GM19239 (cell line): ENCODE measurements at places on chromosomes 4 and X.

DNA sequence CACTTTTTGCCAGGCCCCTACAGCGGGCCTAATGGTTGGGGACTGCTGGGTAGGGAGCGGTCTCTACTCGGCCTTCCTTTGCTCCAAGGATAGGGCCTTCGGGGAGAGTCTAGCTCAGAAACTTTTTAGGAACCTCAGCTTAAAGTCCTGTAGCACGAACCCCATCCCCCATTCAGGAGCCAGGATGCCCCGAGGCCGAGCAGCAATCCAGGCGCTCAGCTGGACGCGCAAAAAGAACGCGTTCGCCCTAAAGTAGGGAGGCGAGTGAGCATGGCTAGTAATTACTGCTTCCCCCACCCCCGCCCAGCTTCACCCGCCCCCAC, 9.7 kb downstream of the POU4F2 start:
- no peak for DNase-seq

GRCh38 chrX:7568597-7568996, 274.4 kb upstream of the VCX start:
- no peak for DNase-seq

DNA sequence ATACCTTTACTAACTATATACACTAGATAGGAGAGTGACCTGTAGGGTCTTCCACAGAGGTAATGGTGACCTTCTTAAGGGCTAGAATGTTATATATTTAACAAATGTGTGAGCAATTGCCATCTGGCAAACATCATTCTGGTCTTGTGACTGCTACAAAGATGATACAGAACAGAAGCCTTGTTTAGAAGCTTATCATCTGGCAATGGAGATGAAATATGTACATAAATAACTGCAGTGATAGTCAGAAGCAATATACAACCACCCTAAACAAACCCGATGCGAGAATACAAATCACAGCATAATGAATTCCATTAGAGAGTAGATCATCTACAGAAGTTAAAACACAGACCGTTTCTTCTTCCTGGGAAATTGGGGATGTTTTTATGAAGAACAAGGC, 952.7 kb upstream of the SLIT2 start:
- no peak for DNase-seq

- DNase-seq: no peak
Observed at GRCh38 chrX:85992811-85993229, 54.5 kb downstream of the CHM start.

DNA sequence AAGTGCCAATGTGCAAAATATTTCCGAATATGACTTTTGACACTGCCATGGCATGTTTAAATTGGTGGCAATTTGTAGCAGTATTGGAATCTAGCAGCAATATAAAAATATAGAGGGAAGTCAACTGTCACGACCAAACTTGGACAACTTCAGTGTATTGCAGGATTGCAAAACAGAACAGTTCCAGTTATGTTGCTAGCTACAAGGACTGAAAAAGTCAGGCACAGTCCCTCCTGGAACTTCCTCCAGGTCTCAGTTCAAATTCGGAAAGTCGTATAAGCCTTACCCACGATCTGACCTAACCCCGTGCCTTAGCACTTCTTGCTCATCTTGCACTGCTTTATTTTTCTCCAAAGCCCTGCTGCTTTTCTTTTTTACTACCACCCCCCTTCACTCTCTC, 390.0 kb upstream of the GALNT7 start:
- no peak for DNase-seq

GRCh38 chr4:161197912-161198311, 965.9 kb downstream of the FSTL5 start:
- DNase-seq: no peak

DNA sequence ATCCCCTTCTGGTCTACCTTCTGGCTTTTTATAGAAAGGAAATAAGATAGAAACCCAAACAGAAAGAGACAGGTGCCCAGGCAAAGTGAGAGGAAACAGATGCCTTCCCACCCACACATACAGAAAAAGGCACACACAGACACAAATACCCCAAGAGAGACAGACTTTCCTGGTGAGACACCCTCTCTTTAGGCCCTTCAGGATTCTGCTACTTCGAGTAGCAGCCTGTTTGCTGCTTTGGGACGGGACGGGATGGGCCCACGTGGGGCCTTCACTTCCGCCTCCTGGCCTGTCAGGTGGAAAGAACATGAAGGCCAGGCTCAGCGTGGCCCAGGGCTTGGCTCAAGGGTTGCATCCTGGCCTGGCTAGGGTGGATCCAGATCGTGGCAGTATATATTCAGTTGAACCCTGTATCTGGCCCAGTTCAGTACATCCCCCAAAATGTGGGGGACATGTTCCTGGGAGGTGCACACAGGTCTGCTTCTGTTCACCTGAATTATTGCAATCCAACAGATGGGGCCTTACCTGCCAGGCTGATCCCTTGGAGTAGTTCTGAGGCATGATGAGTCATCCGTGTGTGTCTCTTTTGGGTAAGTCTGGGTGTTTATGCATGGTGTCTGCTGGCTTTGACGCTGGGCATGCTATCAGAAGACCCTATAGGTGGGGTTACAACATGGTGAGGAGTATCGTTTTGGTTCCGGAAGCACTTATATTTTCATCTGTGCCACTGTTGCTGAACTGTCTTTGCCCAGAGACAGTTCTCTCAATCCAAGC, 2.4 kb downstream of the ZNF275 start:
- peak; percentile 24 for DNase-seq

DNA sequence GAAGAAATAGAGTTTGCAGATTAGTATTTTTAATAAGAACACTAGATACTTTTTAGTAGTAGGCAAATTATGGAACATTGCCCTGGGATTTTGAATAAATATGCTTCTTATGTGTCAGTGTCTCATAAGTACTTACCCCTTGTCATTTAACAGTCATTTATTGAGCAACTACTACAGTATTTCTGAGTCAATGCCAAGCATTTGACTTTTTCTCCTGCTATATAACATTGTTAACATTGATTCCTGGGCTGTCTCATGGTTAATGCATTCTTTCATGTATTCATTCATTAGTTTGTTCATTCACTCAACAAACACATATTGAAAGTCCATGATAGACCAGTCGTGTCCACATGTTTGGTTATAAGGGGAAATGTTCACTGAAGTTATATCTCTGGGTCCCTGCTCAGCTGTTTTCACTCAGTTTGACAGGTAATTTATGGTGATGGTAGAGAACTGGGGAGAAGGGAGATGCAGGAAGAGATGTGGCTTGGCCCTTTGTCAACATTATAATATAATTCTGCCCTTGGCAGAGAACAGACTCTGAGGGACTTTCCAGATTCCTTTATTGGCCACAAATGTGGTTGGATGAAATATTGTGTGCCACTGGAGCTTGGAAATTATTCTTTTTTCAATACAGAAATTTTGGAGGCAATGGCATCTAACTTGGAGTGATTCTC, 49.8 kb downstream of the OSTC start:
- no peak for DNase-seq

DNA sequence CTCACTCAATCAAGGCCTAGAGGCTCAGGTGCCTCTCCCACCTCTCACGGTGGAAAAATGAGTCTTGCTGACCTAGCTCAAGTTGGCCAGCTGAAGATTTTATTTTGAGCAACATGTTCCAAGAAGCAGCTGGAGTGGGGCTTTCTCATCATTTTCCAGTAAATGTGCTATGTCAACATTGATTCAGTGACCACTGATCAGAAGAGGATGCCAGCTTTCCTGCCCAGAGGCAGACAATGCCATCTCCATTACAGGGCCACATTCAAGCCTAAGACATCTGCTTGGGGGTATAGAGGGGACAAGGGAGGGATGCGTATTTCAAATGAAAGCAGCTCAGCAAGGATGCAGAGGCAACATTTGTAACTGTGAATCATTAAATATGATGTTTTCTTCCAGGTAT, 3.0 kb downstream of the MEPE start:
- DNase-seq: no peak

GRCh38 chr4:30756553-30756952, 36.4 kb downstream of the PCDH7 start:
- no peak for DNase-seq

DNA sequence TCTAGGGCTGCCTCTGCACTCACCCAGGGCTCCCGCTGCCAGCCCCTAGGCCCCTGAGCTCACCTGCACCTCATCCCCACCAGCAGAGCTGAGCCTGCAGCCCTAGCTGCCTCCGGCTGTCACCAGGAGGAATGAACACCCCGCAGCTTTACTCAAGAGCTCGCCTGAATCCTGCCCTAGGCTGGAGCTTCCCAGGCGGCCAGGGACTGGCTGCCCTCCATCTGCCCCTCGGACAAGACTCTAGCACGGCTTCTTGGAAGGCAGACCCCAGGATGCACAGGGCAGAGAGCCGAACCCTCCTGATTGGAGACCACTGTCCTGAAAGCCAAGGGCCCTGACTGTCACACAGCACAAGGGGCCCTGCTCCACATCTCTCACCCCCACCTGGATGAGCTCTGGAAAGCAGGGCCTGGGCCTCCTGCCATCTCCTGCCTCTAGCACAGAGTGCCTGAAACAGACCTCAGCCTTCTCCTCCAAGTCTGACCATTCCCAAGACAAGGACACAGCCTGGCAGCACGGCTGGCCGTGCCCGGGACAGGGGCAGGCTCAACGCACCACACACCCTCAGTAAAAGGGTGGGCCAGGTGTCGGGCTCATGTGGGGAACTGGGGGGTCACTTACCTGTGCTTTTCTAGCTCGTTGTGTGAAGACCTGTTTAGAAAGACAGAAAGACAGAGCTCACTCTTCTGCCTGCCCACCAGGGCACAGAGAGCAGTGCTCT, 4.4 kb downstream of the MXD4 start:
- no peak for DNase-seq

- no peak for DNase-seq
Observed at GRCh38 chr4:1043651-1044468, 32.4 kb downstream of the FGFRL1 start.

DNA sequence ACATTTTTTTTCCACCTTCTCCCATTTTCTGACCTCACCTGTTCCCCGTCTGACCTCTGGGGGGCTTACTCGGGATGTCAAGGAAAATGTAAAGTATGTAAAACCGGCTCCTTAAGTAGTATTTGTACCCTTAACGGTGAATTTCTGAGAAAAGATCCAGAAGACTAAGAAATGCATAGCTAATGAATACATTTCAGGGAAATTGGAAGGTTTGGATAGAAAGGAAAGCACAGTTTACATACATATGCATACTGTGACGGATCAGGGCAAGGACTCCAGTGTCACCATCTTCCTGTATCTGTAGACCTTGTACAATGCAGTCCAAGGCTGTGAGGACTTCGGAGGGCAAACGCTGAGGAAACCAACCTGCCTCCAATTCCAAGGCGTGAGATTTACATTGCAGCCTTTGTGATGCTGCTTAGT, 2185.9 kb upstream of the TENM3 start:
- no peak for DNase-seq

DNA sequence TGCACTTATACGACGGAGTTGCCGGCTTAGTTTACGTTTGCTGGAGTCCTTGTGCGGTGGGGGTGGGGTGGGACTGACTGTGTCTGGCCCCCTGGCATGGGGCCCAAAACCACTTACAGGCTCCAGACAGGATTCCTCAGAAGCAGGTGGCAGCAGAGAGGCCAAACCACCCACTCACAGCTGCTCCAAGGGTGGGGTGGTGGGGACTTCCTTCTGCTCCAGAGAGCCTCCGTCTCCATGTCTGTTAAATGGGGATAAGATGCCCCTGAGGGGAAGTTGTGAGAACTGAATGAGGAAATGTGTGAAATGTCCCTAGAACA, 36.7 kb downstream of the PSAPL1 start:
- DNase-seq: no peak

GRCh38 chrX:29308726-29309125, 721.5 kb downstream of the IL1RAPL1 start:
- DNase-seq: no peak

- DNase-seq: no peak
Observed at GRCh38 chr4:86564795-86565194, 29.3 kb upstream of the PTPN13 start.

GRCh38 chr4:120202222-120202621, 135.6 kb upstream of the MAD2L1 start:
- DNase-seq: no peak

DNA sequence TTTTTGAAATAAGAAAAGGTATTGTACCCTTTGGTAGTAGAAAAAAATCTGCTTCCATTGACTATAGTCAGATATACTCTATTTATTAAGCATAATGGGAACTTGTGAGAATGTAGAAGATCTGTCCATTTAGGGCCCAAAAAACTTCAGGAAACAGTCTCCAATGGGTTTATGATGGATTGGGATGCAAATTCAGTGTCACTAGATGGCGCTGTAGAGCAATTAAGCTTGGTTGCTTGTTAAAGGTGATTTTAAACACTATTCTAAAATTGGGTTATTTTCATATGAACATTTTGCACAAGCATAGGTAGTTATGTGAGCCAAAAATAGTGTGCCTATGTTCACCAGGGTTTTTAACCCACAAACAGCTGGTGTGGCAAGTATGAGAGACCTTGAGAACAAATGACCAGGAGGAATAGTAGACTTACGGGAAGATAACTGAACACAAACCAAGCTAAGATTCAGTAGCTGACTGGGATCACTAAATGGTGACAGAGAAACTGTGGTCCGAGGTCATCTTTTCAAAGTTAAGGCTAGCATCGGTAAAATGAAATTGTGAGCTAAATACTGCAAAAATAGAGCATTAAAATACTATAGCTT, 80.3 kb upstream of the LSM6 start:
- no peak for DNase-seq

DNA sequence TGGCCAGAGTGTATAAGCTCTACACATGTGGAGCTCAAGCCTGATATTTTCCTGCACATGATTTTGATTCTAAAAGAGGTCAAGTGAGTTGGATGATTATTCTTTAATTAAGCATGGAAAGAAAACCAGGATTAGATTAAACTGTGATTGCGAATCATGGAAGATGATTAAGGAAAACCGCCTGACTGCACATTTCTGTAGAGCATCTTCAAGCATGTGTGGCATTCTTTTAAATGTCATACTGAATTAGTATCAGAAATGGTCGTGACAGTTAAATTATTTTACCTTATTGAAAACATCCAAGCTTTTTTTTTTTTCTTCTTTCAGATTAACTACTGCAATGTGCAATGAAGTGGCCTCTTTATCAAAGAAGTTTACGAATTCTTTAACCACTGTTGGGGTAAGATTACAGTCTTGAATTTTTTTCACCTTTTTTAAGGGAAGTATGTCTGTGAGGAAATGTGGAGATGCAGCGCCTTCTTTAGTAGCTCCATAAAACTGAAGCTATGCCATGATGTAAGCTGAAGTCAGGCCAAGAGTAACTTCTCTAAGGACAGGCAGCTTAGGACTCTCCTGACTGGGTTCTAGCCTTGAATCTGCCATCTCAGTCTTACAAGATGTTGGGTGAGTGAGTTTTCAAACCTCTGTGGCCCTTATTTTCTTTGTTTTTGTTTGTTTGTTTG, 67.9 kb downstream of the FAM114A1 start:
- DNase-seq: no peak

DNA sequence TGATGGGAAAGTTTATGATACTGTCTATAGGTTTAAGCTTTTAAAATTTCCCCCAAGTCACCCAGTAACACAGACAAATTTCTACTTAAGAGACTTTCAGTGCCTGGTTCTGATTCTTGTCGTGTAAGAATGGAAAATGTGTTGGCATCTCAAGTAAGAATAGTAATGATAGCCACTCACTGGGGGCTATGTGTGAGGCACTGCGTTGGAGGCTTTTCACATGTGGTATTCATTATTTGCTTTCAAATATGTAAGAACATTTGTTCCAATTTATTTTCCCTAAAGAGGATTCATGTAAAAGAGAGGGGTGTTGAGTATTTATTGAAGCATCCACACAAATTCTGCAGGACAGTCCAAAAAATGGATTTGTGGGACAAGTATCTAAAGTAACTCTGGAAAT, 143.6 kb downstream of the FNIP2 start:
- no peak for DNase-seq
